ENCODE measurements at places on chromosomes 5 and 9.
A peak's percentile ranks its signal among the peaks of the same experiment; 100 is the strongest.

DNA sequence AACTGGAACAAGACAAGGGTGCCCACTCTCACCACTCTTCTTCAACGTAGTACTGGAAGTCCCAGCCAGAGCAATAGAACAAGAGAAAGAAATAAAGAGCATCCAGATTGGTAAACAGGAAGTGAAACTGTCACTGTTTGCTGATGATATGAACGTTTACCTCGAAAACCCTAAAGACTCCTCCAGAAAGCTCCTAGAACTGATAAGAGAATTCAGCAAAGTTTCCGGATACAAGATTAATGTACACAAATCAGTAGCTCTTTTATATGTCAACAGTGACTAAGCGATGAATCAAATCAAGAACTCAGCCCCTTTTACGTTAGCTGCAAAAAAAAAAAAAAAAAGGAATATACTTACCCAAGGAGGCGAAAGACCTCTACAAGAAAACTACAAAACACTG is 306.6 kb downstream of the PLK2 start:
- no peak for DNase-seq

DNA sequence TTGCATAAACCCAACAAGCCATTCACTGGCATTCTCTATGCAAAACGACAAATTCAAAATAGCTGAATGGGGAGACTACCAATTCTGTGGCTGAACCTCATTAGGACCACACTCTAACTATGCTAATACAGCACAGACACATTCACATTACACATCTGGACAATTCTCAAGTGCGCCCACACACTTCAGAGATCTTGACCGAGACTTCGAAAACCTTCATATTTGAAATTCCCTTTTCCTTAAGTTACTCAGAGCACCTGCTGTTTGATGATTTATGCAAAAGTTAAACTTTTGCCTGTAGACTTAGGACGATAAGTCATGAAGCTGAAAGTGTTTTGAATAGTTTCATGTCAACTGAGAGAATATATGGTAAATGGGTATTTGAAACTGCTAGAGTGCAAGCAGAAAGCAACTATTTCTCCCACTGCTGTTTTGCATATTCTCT is 111.9 kb downstream of the FBN2 start:
- DNase-seq: no peak

- DNase-seq: no peak
Observed at GRCh38 chr9:116208417-116209232, 55.0 kb downstream of the PAPPA start.

DNA sequence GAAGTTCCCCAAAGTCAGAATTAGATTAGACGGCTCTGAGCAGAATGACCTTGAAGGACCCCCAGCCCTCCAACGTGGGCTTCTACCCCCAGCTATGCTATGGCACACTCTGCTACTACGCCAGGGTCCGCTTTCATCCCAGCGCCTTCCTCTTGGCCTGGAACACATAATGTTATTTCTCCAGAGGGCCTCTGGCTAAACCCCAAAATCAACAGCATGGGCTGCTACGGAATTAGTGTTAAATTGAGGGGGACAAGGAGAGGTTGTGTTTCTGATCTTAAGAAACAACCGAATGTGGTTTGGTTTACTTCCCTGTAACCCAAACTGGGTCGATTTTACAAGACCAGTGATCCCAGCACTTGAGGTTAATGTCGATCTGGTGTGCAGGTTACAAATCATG is 97.1 kb downstream of the ZNF618 start:
- no peak for DNase-seq

DNA sequence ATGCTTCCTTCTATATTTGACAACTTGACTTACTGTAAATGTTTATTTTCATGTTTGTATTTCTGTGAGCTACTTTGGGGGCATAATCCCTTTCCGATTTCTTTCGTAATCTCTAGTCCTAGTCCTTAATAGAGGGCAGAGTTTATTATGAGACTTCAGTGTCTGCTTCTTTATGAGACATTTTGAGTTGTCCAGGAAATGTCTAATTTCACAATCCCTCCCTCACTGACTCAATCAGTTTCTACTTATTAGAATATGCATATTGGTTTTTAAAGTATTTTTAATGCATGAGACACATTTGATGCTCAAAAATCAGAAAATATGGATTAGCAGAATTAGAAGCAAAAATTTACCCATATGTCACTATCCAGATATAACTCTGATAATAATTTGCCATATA is 160.9 kb downstream of the FOCAD start:
- DNase-seq: no peak

DNA sequence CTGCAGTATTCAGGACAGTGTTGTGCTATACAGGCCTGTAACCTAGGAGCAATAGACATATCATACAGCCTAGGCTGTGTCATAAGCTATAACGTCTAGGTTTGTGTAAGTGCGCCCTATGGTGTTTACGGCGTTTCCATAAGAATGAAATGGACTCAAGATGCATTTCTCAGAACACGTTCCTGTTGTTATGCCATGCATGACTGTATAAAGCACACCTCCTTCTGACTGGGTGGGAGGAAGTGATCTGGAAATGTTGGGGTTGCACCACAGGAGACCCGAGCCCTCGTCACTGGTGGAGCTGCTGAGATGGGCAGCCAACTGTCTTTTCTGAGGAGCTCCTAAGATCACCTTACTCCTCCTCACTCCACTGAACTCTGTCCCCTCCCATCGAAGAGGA is 391.3 kb upstream of the DAP start:
- DNase-seq: no peak

DNA sequence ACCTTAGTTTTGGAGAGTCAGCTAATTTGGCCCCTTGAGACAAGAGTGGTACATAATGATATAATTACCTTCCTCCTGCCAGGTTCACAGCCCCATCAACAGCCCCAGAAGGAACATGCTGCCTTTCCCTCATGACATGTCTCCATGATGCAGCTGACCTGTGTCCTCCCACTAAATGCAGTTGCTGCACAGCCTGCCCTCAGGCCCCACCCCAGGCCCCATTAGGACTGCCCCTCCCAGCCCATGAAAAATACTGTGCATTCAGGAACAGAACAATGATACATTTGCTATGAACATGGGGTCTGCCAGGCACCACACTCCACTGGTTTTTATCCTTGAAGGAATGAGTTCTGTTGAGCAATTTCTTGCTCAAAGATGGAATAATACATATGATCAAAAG is 176.4 kb downstream of the C5orf15 start:
- DNase-seq: no peak

GRCh38 chr9:95772320-95773052 is 103.0 kb upstream of the ERCC6L2 start:
- DNase-seq: peak; percentile 44

- DNase-seq: no peak
Observed at GRCh38 chr5:67149057-67149950, 47.3 kb downstream of the CD180 start.

GRCh38 chr9:98006127-98006796 is 23.1 kb downstream of the ANP32B start:
- DNase-seq: no peak

- DNase-seq: no peak
Observed at GRCh38 chr9:82457298-82457697, 468.7 kb downstream of the SPATA31D1 start.

- no peak for DNase-seq
Observed at GRCh38 chr5:122612901-122613300, 162.0 kb upstream of the SNX2 start.

DNA sequence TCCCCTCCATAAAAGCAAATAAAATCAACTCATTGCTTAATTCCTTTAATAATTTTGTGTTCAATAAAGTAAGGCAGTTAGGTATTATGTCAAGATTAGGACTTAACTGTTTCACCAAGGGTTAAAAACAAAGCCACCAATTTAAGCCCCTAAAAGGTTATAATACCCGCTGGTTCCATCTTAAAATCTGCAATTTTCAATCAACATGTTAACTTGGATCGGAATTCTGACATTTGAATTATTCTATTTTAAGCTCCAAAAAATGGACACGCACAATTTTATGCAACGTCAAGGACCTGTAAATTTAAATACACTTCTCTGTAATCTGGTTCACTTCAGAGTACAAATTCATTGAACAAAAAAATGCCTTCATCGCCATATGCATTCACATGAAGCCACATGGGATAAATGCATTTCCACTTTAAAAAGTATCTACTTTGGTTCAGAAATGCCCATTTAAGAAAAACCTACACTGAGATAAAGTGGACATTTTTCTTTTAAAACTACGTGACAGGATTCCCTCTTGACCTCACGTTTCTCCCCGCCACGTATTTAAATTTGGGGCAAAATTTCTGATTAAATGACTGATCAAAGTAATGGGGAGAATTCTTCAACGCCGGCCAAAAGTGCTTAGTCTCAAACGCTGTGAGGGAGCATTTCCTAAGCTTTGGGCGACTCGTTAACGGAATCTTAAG is 721 bp downstream of the GIN1 start:
- DNase-seq: no peak

- DNase-seq: peak; percentile 40
Observed at GRCh38 chr5:135462304-135462703, 10.2 kb upstream of the TIFAB start.

- peak; percentile 42 for DNase-seq
Observed at GRCh38 chr9:93451849-93452709, 594 bp downstream of the FAM120A start.

- no peak for DNase-seq
Observed at GRCh38 chr5:21654-22233, 70.2 kb upstream of the PLEKHG4B start.

GRCh38 chr5:109003928-109004327 is 256.2 kb downstream of the FER start:
- DNase-seq: no peak

DNA sequence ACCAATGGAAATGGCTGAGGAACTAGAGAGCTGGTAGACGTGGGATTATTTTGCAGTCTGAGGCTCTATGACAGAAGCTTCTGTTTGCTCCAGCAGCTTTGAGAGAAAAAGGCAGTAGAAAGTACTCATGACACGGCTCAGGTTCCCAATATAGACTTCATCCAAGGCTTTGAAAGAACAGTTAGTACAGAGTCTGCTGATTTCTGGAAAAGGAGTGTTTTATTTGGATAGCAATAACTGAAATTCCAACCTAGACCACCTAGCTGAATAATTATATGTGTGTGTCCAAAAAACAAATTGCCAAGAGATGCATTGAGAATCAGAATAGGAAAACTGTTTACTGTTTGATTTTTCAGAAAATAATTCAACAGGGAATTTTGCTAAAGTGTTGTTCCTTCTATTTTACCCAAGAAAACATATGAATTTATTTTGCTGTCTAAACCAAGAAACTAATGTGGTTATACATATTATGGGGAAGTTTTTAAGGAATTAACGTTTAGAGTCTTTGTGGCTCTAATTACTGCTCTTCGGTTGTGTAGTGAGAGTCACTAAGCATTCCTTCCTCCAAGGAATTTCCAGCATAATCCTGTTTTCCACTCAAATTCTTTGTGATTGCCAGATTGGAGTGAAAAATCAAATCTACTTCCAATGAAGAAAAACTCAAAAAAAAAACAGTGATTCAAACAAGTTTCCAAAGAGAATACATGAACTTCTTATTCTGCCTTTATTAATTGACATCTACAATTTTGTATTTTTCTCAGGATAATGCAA is 18.1 kb upstream of the MTX3 start:
- DNase-seq: no peak

- DNase-seq: no peak
Observed at GRCh38 chr5:106092455-106092854, 1578.3 kb downstream of the EFNA5 start.

- no peak for DNase-seq
Observed at GRCh38 chr5:40401284-40402006, 278.3 kb upstream of the PTGER4 start.

DNA sequence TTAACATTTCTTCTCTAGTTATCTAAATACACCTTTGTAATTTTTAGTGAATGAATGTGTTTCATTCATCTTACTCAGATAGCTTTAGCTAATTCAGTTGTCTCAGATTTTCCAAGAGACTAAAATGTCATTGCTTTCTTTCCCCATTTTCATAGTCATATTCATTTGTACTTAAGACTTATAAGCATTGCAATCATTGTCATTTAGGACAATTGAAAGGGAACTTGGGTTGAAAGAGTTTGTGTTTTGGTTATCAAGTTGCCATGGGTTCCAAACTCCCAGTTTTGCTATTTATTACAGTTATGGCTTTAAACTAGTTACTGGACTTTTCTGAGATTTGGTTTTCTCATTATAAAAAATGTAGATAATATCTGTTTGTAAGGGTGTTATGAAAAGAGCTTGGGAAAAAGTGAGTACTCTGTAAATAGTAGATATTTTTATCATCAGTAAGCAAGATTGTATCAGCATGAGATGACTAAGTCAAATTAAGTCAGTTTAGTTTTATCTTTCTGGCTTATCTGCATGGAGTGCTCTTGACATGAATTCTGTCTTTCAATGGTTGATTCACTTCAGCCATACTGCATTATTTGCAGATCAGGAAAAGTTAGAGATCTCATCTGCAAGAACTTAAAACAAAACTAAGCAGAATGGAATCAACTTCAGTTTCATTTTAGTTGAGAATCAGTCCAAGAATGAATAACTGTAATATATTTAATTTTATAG is 107.5 kb downstream of the PBX3 start:
- DNase-seq: no peak

GRCh38 chr9:94082553-94082952 is 1.7 kb upstream of the PTPDC1 start:
- DNase-seq: no peak

DNA sequence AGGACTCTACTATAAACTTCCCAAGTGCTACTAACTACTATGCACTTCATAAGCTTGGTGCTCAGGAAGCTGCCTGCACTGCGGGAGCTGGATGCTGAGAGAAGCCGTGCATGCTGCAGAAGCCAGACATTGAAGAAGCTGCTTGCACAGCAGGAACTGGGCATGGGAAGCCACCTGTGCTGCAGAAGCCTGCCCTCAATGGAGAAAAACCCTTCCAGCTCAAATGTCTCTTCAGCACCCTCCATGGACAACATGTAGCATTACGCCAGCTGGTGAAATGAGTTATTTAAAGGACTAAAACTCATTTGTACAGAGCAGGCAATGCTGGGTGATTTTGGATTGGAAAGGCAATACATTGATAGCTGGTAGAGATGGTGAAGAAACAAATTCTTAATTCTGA is 247.2 kb downstream of the KIF4B start:
- no peak for DNase-seq

DNA sequence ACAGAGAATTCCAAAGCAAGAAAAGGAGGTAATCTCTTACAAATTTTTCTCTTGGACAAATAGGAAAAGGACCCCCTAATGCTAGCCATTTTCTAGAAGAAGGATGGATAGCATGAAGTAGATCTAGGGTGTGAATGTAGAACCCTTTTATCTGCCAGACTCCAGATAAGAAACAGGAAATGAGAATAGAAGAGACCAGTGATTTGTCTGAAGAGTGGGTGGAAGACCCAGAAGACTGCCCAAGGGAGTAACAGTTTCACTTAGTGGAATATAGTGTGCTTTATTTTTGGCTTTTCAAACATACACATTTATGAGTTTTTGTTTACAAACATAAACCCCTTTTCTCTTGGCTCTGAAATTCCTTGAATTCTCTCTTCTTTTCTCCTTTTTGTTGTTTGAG is 25.0 kb downstream of the ECM2 start:
- DNase-seq: no peak

GRCh38 chr9:136740971-136741882 is 1.5 kb downstream of the LCN10 start:
- no peak for DNase-seq

GRCh38 chr5:14730881-14731280 is 66.4 kb downstream of the OTULIN start:
- no peak for DNase-seq

Measured in CD8-positive, alpha-beta T cell (primary cell).